ENCODE measurements at places on chromosomes 3 and 15. TPM values are rescaled to one million over a fixed set of nuclear protein-coding genes. Genes with fewer than 3 reads are reported as not detected.
A peak's percentile ranks its signal among the peaks of the same experiment; 100 is the strongest.

- H3K4me1 ChIP-seq, result peaks cover 9% of the 10 kb centered on the region
- H3K27ac ChIP-seq, result no peak overlapping the region
- H3K4me3 ChIP-seq, result peak overlapping the region; percentile 45
- no peaks in the 10 kb centered on the region for H3K36me3 ChIP-seq
- DNase-seq, result no peak
Measured at GRCh38 chr15:41882689-41883483, 11.0 kb downstream of the SPTBN5 start.

DNA sequence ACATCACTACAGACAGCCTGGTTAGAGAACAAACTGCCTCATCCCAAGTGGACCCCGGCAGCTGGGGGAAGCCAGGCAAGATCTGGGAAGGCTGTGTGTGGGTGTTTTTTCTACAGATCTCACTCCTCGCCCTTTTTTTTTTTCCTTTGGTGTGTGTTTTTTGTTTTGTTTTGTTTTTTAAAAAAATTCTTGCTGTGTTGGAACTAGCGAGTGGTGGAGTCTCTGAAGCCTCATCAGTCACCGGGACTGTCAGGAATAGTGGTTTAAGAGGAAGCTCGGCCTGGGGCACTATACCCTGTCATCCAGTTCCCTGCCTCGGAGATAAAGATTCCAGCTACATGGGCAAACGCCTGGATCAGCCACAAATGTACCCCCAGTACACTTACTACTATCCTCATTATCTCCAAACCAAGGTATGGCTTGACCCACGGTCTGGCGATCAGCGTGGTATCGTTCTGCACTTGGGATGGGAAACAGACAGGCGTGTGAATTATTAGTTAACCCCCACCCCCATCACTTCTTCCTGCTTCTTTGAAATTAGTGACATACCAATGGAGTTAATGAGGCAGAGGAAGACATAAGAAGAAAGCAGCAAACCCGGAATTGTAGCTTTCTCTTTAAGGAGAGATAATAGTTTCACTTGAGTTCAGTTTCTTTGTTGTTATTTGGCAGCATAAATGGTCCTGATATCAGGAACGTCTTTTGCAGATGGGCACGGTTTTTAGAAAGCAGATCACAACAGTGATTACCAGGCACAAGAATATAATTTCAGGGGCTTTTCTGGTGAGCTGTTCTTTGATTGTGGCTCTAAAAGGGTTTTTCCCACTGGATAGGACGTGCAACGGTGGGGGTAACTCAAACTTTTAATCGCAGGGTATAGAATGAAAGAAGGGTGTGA is 722 bp downstream of the RBMS3 start:
- peak overlapping the region; percentile 27 for H3K4me3 ChIP-seq
- H3K4me1 ChIP-seq, result peaks cover 7% of the 10 kb centered on the region
- no peaks in the 10 kb centered on the region for H3K36me3 ChIP-seq
- peaks cover 11% of the 10 kb centered on the region for H3K27me3 ChIP-seq

GRCh38 chr15:58014470-58014869 is 51.0 kb downstream of the ALDH1A2 start:
- no peak for DNase-seq
- H3K36me3 ChIP-seq, result no peaks in the 10 kb centered on the region
- no peak overlapping the region for H3K27ac ChIP-seq

The LSMEM2 gene
- total RNA-seq, result not detected

- peaks cover 1% of the 10 kb centered on the region for H3K4me1 ChIP-seq
- no peaks in the 10 kb centered on the region for H3K27me3 ChIP-seq
- H3K36me3 ChIP-seq, result no peaks in the 10 kb centered on the region
- no peak overlapping the region for H3K27ac ChIP-seq
- H3K4me3 ChIP-seq, result no peak overlapping the region
Measured at GRCh38 chr3:31853580-31853979, 127.5 kb downstream of the OSBPL10 start.

DNA sequence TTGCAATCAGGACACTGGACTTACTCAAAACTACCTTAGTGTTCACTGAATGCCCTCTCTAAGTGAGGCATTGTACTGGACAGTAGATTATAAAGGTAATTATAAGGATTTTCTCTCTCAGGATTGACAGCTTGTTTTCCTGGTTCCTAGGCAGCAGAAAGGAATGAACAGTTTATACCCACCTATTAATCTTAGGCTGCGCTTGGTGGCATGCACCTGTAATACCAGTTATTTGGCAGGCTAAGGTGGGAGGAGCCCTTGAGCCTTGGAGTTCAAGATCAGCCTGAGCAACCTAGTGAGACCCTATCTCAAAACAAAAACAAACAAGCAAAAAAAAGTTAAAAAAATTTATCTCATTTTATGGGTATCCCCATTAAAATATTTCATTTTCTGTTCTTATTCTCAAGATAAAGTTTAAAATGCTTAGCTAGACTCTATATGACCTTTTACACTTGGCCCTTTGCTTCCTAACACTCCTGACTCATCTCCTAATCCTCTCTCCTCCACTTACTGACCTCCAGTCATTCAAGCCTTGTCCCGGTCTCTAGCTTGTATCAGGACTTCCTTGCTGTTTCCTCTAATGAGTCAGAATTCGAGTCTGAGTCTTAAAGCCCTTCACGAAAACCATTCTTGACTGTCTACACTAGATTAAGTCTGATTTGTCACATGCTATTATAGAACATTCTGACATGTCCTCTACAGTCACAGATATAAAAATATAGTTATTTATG is 348.6 kb downstream of the NLGN1 start:
- no peak overlapping the region for H3K27ac ChIP-seq
- H3K27me3 ChIP-seq, result no peaks in the 10 kb centered on the region
- no peak for DNase-seq
- H3K4me1 ChIP-seq, result no peaks in the 10 kb centered on the region

GRCh38 chr3:178823150-178823549 is 248.5 kb downstream of the ZMAT3 start:
- DNase-seq, result no peak
- no peaks in the 10 kb centered on the region for H3K36me3 ChIP-seq
- H3K4me3 ChIP-seq, result no peak overlapping the region
- no peaks in the 10 kb centered on the region for H3K27me3 ChIP-seq

The FSIP1 gene
- 0.44 TPM for total RNA-seq

DNA sequence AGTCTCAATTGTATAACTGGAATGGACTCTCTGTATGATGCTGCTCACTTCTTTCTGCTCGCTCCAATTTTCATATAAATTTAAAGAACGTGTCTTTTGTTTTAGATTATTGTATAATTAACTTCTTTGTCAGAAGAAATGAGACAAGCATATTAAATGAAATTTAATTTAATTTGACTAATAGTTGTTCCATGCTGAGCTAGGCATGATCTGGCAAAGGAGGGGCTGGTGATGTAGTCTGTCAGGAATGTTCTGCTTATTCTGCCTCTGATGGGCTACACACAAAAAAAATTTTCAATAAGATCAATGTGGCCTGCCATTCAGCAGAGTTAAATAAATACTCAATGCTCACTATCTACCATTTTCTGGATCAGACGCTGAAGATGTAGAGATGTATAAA is 208.4 kb upstream of the CD96 start:
- H3K4me3 ChIP-seq, result no peak overlapping the region
- DNase-seq, result no peak
- no peaks in the 10 kb centered on the region for H3K27me3 ChIP-seq

The NRG4 gene
- 24.3 TPM for total RNA-seq

DNA sequence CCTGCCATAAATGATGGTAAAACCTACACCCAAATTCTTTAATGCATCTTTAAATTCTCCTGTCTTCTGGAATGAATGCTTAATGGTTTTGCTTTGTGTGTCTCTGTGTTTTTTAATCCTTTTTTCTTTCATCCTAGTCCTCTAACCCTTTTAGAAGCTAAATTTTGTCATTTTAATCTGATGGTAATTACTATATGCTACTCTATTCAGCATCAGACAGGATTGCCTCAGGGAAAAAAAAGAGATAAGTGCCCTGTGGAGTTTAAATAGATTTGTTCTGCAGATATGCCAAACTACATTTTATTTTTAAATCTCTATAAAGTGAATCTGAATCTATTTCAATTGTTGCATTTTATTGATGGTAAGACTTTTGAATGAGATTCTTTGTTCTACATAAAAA is 966.8 kb downstream of the NSUN3 start:
- no peak for DNase-seq
- H3K27ac ChIP-seq, result no peak overlapping the region
- H3K27me3 ChIP-seq, result no peaks in the 10 kb centered on the region
